ENCODE measurements at places on chromosomes 1 and 21.

DNA sequence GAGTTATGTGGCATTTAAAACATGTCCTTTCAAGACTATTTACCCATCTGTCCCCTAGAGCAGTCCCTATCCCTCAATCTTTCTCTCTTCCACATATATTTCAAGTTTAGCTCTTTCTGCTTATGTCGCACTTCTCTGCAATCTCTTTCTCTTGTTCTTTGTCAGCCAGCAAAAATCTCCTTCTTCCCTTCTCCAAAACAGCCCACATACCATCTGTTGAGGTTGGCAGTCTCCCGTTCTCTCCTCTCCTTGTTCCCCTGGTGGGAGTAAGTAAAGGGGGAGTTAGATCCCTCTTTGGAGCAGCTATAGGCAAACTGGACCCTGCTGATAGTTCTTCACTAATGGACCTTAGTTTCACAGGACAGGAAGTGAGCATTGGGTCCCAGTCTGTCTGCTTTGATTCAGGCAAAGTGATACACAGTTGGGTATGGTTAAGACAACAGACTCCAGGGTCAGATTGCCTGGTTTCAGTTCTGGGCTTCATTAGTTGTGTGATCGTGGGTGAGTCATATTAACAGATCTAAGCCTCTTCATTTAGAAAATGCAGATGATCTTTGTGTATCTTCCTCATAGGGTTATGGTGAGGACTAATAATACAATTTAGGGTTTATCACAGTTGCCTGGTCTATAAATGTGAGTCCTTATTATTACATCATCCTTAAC, 19.7 kb downstream of the BRINP2 start:
- no peak for DNase-seq

DNA sequence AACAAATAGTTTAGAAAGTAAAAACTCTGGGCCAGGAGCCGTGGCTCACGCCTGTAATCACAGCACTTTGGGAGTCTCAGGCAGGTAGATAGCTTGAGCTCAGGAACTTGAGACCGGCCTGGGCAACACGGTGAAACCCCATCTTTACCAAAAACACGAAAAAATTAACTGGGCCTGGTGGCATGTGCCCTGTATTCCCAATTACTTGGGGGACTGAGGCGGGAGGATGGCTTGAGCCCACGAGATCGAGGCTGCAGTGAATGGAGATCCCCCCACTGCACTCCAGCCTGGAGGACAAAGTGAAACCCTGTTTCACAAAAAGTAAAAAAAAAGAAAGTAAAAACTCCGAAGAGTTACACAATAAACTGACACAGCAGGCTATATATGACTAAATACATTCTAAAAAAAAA, 10.6 kb downstream of the CEP170 start:
- DNase-seq = no peak

DNA sequence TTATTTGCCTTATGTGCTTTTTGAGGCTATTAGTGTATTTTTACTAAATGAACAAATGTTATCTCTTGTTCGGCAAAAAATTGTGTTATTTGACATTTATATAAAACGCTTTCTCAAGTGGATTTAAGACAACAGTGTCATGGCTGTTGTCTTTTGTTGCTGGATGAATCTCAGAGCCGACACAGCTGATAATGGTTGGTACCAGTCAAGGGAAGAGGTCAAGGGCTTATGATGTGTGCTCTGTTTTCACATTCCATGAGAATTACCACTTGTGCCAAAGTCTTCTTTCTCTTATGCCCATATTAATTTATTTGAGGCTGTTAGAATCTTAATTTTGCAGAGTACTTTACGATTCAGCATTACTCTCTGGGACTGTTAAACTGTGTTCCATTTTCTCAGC, 17.9 kb upstream of the CD101 start:
- no peak for DNase-seq

- DNase-seq = no peak
These were observed 36.8 kb downstream of the CASZ1 start for GRCh38 chr1:10759413-10760200.

DNA sequence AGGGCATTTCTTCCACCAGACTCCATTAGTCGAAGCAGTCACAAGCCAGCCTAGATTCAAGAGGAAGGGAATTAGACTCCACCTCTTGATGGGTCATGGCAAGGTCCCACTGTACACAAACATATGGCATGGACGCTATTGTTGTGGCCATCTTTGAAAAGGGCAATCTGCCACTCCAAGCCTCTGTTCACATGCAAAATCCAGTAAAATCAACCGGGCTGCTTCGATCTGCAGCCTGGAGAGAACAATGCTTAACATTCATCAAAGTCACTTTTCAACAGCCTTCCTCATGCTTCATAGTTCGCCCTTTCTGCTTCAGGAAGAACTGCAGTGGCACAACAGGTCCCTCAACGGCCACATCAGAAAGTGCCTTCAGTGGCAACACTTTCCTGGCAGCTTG, 28.0 kb upstream of the GJB5 start:
- DNase-seq = no peak

DNA sequence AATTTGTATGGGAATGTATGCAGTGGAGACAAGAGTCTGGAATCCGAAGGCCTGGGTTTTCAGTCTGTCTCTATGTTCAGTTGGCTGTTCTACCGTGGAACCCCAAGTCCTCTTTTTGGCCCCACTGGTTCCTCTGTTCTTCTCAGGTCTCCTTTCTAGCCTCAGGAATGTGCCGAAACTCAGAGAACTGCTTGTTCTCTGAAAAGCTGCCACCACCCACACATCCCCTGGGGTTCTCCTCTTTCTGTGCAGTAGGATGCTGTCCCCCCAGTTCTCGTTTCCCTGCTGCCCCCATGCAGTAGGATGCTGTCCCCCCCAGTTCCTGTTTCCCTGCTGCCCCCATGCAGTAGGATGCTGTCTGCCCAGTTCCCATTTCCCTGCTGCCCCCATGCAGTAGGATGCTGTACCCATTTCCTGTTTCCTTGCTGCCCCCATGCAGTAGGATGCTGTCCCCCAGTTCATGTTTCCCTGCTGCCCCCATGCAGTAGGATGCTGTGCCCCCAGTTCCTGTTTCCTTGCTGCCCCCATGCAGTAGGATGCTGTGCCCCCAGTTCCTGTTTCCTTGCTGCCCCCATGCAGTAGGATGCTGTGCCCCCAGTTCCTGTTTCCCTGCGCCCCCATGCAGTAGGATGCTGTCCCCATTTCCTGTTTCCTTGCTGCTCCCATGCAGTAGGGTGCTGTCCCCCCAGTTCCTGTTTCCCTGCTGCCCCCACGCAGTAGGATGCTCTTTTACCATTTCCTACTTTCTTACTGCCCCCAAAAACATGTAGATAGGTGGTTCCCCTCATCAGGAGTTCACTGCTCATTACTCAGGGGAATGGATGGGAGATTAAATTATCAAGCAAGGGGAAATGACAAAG, 35.3 kb downstream of the OPTC start:
- no peak for DNase-seq

DNA sequence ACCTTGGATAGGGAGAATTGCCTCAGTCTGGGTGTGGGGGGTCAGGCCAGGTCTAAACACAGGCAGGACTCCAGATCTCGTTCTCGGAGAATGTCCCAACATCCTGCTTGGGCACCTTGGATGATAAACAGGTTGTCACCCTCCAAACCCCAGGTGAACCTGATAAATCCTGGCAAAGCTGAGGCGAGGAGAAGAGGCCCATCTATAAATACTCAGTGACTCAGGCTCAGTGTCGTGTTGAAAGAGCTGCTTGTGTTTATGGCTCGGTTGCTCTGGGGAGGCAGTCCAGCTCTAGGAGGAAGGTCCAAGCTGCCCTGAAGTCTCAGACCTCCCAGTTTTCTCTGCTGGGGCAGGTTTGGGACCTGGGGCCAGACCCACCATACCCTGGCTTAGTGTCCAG, 15.8 kb upstream of the TRIM63 start:
- DNase-seq = no peak

DNA sequence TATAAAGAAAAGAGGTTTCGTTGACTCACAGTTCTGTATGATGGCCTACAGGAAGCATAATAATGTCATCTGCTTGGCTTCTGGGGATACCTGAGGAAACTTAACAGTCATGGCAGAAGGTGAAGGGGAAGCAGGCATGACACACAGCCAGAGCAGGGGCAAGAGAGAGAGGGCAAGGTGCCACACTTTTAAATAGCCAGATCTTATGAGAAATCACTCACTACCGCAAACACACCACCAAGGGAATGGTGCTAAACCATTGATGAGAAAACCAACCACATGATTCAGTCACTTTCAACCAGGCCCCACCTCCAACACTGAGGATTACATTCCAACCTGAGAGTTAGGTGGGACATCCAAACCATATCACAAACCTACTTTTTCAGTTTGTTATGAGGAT, 245.9 kb upstream of the SGIP1 start:
- no peak for DNase-seq

DNA sequence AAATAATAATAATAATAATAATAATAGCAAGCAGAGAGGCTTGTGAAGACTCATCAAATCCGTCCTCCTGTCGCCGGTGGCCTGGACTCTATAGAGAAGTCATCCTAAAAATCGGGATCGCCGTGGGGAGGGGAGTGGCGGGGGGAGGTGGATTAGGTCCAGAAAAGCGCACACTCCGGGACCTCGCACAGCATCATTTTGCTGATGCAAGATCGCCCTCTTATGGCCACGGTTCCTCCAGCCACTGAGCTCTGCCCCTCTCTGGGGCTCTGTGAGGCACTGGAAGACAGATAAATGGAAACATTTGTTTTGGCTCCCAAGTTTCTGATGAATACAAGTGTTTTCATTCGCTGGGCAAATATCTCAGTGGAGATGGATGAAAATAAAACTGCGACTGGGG, 612.0 kb downstream of the MATN1 start:
- DNase-seq = peak; percentile 5

- no peak for DNase-seq
These were observed 59.2 kb downstream of the PBX1 start for GRCh38 chr1:164618202-164618564.

DNA sequence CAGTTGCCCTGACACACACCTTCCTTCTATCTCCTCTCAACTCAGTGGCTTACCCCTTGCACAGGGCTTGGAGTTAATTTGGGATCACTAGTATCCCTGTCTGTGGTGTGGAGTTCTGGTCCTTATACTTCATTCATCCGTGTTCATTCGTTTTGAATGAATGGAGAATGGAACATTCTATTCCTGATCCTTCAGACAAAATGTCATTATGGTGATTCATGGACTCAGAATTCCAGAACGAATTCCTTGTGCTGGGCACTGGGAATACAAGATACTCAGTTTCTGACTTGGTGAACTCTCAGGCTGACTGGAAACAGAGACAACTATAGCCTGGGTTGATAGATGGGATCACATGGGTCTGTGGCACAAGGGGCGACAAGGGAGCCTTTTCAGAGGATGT, 49.9 kb upstream of the TRABD2B start:
- no peak for DNase-seq

- no peak for DNase-seq
These were observed 13.1 kb upstream of the VAMP4 start for GRCh38 chr1:171754971-171755370.

DNA sequence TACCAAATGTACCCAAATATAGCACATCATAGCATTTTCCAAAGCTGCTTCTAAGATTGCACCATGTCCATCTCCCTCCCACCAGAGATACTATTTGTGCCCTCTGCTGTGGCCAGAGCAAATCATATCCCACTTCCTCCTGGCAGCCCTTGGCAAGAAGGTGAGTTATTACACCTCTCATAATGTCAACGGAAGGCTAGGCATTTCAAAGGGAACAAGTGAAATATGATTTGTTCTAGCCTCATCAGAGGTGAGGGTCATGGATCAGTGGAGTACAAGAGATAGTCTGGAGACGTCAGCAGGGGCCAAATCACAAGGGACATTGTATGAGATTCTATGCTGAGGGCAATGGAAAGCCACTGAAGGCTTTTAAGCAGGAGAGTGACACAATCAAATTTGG, 90.2 kb upstream of the BCAR3 start:
- no peak for DNase-seq

All from activated CD4-positive, alpha-beta T cell treated with anti-CD3 and anti-CD28 coated beads for 24 hours (primary cell).